Posterior cingulate gyrus (tissue), 11 donors: ENCODE measurements at places on chromosomes 7 and 10.

DNA sequence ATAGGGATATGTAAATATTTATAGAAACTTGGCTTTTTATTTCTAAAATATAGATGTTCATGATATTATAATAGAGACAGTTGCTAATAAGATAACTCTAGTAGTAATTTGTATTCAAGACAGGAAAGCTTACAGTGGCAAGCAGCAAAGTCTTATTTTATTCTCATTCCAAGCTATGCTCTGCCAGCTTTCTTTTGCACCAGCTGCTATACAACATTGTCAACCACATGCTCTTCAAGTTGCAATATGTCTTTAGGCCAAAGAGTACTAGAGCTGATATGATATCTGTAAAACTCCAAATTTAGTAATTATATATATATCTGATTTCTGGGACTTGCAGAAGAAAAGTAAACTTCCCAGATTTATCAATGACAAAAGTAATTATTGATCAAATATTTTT is 350.1 kb downstream of the HGF start:
- DNase-seq: no peak

GRCh38 chr10:44801383-44802327 is 109.5 kb upstream of the TMEM72 start:
- no peak for DNase-seq

GRCh38 chr10:21171197-21171935 is 274.3 kb upstream of the NEBL start:
- no peak for DNase-seq

GRCh38 chr7:96074871-96075270 is 247.0 kb downstream of the SLC25A13 start:
- DNase-seq: no peak

- peak; percentile 83 for DNase-seq
Observed at GRCh38 chr7:76060842-76061241, 12.9 kb downstream of the MDH2 start.

DNA sequence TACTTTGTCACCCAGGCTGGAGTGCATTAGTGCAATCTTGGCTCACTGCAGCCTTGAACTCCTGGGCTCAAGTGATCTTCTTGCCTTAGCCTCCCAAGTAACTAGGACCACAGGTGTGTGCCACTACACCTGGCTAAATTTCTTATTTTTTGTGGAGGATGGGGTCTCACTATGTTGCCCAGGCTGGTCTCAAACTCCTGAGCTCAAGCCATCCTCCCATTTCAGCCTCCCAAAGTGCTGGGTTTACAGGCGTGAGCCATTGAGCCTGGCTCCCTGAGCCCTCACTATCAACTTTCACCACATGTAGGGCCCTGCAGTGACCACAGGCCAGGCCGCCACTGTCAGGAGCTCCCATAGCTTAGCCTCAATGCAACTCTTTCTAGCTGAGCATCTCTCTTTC is 110.2 kb downstream of the CUL2 start:
- peak; percentile 23 for DNase-seq

- DNase-seq: peak; percentile 23
Observed at GRCh38 chr7:19713676-19714075, 4.8 kb upstream of the POLR1F start.

DNA sequence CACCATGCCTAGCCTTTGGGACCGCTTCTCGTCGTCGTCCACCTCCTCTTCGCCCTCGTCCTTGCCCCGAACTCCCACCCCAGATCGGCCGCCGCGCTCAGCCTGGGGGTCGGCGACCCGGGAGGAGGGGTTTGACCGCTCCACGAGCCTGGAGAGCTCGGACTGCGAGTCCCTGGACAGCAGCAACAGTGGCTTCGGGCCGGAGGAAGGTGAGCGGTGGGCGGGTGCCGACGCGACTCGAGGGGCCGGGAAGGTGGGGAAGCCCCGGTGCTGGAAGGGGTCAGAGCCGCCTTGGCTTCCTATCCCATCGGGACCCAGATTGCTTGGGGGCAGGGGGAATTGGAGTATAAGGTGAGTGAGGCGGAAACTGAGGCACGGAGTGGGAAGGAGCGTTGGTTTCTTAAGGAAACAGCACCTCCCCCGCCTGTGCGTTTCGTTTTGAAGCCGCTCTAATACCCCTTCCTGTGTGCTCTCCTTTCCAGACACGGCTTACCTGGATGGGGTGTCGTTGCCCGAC is 547 bp downstream of the DDIT4 start:
- no peak for DNase-seq

GRCh38 chr7:23043441-23043840 is 29.5 kb upstream of the HYCC1 start:
- no peak for DNase-seq

DNA sequence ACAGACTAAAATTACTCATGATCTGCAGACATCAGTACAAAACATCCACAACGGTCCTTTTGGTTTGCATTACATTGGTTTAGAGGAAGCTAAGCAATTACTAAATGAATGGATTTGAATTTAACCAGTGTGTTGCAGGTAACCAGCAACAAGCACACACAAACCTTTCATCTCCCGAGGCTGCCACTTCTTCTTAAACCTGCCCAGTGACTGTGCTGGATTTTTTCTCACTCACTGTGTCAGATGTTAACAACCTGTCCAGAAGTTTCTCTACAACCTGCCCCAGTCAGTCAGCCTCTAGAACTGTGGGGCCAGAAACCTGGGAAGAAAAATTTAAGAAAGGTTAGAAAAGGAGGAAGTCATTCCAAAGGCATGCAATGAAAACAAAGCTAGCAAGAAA is 2.4 kb upstream of the MEOX2 start:
- no peak for DNase-seq

DNA sequence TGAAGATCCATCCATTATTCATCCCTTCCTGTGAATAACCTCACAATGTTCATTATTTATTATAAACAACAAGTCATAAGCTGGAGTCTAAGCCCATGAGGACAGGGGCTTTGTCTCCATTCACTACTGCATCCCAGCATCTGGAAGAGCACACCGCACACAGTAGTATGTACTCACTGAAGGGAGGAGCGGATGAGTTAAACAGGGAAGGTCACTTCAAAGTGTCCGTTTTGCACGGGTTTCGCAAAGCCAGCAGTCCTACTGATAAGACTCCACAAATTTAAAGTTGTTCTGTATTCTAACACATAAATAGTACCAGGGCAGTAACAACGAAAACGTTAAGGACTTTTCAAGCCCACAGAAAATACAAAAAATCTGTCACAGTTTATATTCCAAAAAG is 167.9 kb downstream of the PARD3 start:
- no peak for DNase-seq

- no peak for DNase-seq
Observed at GRCh38 chr7:27156508-27156898, at the start of gene HOXA7. HOXA7 (minus strand) TSS chr7:27156675; CDS start chr7:27156545, 130 bp downstream.

DNA sequence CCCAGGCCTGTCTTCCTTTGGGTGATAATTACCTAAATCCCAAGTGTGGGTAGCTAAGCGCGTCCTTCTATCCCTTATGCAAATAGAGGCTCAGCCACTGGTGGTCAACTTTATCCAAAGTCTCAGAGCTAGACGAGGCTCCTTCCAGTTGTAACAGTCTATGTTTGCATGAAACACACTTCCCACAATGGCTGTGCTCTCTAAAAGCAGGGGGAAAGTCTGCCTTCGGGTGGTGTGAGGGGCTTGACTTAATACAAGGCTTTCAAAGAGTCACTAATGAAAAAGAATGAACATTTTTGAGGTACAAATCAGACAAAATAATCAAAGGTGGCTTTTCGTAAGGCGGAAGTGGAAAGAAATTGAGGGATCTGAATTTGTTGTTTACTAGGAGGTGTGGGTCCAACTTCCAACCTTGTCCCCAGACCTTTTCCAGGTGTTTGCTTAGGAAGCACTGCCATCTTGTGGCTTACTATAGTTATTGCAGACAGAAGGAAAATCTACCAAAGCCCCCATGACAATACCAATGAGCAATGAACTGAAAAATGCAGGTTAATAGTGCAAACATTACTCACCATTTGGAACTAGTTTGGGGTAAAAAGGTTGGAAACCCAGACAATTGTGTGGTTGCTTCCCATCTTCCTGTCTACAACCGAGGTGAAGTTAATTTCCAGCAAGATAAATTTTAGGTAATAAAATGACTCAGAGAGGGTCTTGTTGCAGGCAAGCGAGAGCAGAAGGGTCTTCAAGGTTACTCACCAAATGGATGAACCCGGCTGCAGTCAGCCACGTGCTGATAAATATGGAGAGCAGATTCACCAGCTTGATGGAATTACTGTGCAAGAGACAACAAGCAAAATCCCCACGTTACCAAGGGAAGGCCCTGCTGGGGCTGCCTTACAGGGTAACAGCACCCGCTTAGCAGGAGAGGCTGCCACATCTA is 525.7 kb downstream of the KCNMA1 start:
- no peak for DNase-seq

- no peak for DNase-seq
Observed at GRCh38 chr7:34727464-34727995, 69.5 kb downstream of the NPSR1 start.

GRCh38 chr7:113812591-113813255 is 106.1 kb downstream of the PPP1R3A start:
- no peak for DNase-seq

DNA sequence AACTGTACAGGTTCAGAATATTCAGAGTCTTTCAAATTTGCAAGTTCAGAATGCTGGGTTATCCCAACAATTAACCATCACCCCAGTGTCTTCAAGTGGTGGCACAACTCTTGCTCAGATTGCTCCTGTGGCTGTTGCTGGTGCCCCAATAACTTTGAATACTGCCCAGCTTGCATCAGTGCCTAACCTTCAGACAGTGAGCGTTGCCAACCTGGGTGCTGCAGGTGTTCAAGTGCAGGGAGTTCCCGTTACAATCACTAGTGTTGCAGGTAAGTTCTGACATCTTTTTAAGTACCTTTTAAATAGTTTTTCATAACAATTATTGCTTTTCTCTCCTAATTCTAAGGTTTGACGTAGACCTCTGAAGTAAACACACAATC is 2.7 kb downstream of the SP4 start:
- DNase-seq: no peak
